ENCODE measurements at places on chromosomes 13 and 19.
A peak's percentile ranks its signal among the peaks of the same experiment; 100 is the strongest.

DNA sequence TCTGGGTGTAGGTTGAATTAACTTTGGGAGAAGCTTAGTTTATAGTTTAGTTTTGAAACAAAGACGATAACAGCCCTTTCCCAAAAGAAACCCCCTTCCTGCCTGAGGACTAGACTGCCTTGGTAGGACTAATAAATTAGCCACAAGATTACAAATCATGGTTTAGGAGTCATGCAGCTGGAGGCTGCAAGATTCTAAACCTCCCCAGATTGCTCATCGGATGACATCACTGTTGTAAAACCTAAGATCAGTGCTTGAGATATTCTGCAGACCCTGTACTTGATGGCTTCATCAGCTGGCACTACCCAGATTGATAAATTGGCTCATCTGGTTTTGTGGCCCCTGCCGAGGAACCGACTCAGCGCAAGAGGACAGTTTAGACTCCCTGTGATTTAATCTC is 35.9 kb upstream of the MPHOSPH8 start:
- DNase-seq, result no peak

GRCh38 chr19:44800461-44800860 is 8.4 kb upstream of the BCAM start:
- peak; percentile 38 for DNase-seq

- DNase-seq, result no peak
Measured at GRCh38 chr19:17975032-17975431, 8.1 kb downstream of the KCNN1 start.

- DNase-seq, result peak; percentile 52
Measured at GRCh38 chr13:24165746-24166145, 5.2 kb downstream of the SPATA13 start.

DNA sequence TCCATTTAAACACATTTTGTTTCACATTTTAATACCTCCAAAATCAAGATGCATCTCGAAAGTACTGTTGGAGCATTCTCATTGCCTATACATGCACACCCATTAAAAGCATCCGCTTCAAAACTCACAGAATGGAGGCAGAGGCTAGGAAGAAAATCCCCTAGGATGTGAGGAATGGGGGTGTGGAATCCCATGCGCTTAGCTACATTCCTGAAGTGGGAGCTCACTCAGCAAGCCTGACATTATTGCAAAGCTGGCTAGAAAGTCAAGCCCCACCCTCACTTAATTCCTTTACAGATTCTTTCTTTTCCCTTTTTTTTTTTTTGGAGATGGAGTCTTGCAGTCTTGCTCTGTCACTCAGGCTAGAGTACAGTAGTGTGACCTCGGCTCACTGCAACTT is 4.6 kb upstream of the FAM32A start:
- peak; percentile 60 for DNase-seq

DNA sequence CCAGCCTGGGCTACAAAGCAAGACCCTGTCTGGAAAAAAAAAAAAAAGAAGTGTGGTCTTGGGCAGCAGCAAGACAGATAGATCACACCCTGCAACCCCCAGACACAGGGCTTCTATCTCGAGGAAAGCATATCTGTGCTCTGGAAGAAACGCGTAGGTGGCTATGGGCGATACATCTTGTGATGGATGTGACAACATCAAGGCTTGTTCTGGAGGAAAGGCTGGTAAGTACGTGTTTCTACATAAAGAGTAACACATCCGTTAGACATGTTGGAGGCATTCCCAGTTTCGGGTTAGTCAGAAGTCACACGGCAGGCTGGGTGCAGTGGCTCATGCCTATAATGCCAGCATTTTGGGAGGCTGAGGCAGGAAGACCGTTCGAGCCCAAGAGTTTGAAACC is 6.6 kb upstream of the DHDH start:
- peak; percentile 73 for DNase-seq

DNA sequence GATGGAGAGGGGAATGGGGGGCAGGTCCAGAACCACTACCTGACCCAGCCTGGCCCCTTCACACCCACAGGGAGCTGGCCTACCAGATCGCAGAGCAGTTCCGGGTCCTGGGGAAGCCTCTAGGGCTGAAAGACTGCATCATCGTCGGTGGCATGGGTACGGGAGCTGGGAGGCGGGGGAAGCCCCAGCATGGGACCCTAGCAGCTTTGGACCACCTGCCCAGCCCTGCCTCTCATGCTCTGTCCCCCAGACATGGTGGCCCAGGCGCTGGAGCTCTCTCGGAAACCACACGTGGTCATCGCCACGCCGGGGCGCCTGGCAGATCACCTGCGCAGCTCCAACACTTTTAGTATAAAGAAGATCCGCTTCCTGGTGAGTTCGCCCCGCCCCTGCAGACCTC is 2.1 kb downstream of the DDX49 start:
- DNase-seq, result no peak

DNA sequence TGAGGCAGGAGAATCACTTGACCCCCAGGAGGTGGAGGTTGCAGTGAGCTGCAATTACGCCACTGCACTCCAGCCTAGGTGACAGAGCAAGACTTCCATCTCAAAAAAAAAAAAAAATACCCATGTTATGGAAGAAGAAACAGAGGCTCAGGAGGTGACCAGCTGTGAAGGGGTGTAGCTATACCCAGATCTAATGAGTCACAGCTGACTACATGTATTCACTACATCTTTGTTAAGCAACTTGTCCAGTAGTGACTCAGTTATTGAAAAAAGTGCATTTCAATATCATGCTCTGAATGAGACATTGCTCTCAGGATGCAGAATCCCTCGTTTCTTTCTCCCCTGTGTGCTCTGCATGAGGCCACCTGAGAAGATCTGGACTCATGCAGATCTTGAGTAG is 16.1 kb upstream of the SPART start:
- peak; percentile 37 for DNase-seq

- no peak for DNase-seq
Measured at GRCh38 chr19:10289836-10290356, at the start of gene ICAM5. ICAM5 (plus strand) TSS chr19:10289952; CDS start chr19:10290044, 92 bp downstream.

DNA sequence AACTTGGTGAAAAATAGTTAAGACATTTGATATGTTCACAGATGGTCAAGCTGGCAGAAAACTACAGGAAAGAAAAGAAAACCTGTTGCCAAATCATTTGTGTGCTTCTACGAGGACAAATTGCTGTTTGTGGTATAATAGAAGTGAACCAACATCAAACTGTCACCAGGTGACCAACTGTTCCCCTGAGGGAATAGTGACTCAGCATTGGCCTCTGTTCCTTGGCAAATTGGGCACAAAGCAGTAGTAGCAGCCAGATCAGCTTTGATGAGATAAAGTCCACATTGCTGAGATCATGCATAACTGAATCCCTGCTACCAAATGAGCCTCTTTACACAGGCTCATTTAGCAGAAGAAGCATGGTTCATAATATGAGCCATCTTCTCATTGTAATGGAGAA is 103.5 kb downstream of the POSTN start:
- no peak for DNase-seq

- DNase-seq, result no peak
Measured at GRCh38 chr13:99577934-99578917, 77.0 kb downstream of the TM9SF2 start.

DNA sequence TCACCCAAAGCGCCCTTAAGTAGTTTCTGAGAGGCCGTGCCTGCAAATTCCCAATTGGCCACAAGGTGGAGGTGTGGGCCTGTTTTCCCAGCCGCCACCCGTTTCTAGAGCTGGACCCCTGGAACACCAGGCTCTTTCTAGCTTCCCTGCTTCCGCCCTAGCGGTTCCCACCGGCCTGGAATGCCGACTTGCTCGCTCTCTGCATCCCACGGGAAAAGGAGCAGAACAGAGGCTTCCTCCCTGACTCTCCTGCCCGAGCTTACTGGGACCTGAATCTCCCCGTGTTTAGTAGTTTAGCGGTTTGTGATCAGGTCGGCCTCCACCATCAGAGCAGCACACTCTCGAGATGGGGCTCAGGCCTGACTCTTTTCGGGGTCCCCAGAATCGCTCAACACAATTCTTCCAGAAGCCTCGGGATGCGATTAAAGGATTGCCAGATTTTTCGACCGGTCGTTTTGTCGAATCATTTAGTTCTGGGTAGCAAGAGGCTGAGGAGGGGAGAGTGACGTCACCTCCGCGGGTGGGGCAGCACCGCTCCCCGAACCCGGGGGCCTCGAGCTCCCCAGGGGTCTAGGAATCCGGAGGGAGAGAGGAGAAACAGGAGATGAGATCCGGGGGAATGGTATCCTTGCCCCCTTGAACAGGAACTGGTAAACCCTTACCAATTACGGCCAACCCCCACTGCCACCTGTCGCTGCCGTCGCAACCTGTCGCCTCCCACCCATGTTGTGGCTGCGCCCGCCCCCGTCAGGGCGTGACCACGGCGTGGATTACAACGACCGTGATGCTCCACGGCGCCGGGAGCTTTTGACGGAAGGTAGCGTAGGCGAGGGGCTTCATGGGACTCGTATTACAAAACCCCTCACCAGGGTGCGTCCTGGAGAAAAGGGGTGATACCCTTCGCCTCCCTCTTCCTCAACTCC is 8.0 kb downstream of the NAPSA start:
- no peak for DNase-seq

DNA sequence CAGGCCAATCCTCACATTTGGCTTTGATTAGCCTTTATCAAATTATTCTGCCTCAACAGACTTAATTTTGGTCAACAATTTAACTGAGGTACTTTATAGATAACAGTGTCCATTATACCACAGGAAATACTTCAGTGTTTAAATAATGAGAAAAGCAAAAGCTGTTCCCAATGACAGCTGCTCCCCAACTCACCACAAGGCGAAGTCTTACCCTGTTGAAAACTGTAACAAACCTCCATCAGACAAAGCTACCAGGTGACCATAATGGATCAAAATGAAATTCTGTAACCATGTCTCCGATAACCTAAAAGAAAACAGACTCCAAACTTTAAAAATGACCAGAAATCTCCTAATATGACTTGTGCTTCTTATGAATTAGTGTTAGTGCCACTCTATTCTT is 50.3 kb downstream of the ZNF44 start:
- no peak for DNase-seq

DNA sequence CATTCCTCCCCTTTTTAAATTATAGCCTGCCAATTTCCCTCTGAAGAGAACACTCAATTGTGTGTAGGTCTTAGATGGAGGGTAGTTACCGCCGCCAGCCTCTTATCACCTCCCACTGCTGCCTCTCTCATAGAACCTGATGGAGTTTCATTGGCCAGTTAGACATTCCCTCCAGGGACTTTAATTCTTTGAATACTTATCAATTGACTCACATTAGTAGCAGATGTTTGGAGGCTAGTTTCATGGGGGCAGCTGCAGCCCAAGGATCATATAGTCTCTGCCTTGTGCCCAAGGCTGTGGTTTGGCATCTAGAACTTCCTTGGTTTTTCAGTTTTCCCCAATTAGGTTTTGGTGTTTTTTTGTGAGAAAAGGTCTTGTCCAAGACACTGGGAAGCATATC is 318.9 kb upstream of the HTR2A start:
- peak; percentile 86 for DNase-seq

DNA sequence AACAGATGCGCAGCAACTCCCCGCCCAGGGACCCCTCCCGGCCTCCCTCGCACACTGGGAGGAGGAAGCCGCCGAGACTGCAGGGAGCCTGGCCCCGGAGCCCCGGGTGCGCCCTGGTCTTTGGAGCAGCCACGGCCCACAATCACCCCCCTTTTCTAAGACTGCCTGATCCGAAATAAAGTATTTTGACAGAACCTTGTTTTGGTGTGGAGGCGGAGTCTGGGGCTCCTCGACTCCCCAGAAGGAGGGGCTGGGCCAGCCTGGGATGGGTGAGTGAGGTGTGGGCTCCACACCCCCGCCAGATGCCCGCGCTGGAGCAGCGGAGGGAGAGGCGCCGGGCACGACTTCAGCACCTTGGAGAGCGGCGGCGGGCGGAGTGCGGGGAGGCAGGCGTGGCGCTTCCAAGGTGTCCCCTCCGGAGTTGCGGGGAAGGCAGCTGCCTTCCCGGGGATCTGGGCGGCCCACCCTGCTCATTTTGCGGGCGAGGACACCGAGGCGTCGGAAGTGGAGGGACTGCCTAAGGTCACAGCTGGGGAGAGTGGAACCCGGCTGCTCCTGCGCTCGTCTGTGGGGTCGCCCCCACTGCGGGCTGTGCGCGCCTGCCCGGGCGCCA is 9.4 kb downstream of the SIRT6 start:
- no peak for DNase-seq

- no peak for DNase-seq
Measured at GRCh38 chr19:30669329-30670010, 297.3 kb downstream of the ZNF536 start.

- no peak for DNase-seq
Measured at GRCh38 chr13:74048756-74049155, 85.4 kb downstream of the KLF12 start.

DNA sequence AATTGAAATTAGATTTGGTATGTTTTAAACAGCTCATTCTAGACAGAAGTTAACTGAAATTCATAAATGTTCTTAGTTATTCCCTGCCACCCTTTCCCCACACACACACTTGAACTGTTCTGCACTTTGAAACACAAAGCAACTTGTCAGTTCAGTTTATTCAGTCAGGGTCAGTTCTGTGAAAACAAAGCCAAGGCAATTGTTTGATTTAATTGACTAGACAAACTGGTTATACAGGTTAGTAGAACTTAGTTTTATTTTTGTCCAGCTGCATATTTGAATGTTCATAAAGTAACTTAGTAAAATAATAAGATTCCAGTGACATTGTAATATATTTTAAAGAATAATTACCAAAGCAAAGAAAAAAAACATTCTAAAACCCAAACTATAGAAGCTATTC is 98.3 kb upstream of the KLF5 start:
- no peak for DNase-seq

DNA sequence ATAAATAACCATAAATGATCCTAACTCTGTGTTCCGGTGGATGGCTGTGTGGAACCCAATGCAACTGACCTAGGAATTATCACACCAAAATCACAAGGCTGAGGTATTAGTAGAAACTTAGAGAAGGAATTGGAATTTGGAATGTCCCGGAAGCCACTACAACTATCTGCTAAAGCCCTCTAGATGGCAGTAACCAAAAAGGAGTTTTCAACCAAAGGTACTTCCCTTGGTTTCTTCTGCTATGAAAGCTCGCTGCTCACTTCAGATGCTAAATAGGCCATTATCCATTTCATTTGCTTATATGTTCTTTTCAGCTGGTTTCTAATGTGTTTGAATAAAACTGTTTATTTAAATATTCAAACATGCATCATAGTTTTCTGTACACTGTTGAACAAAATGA is 1589.1 kb upstream of the SPRY2 start:
- no peak for DNase-seq

GRCh38 chr13:95073747-95074311 is 227.4 kb downstream of the ABCC4 start:
- peak; percentile 50 for DNase-seq

DNA sequence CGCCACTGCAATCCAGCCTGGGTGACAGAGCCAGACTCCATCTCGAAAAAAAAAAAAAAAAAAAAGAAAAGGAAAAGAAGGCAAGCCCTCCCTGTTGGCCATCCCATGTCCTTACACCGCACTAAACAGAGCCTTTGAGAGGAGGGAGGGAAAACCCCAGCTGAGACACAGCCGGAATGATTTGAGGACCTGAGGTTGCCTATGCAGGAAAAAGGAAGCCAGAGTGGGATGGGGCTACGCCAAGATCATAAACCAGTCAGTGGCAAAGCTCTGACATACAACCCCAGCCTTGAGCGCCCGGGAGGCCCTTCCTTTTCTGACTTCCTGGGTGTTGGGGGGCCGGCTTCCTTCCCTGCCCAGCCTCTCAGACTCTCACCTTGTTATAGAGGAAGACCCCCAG is 12.5 kb upstream of the CHERP start:
- DNase-seq, result no peak

- no peak for DNase-seq
Measured at GRCh38 chr19:57106722-57107235, 13.0 kb upstream of the USP29 start.

- no peak for DNase-seq
Measured at GRCh38 chr19:7483720-7484201, 5.1 kb downstream of the PEX11G start.
